Mucosa of descending colon (tissue), 3 donors: ENCODE measurements at places on chromosomes 3 and 15. TPM values are rescaled to one million over a fixed set of nuclear protein-coding genes. Genes with fewer than 3 reads are reported as not detected.

DNA sequence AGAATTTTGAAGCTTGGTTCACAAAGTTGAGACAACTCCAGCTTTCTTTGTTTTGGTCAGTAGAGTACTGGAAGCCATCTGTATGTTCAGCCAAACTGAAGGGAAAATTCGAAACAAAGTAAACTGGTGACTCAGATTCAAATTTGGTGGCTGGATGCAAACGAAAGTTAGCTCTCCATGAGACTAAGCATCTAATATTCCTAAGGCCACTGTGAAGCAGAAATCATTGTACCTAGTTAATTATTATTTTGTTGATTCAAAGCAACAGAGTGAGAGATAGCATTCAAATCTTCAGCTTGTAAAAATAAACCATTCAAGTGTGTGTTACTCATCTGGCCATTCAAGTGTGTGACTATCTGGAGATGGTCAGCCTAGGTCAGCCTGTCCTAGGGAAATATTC, 42.1 kb downstream of the NR2F2 start:
- no peak for DNase-seq

The HRG gene
- not detected for total RNA-seq

GRCh38 chr3:190193210-190193609, 72.5 kb upstream of the P3H2 start:
- DNase-seq, result no peak

The GMPPB gene
- total RNA-seq, result 36.0 TPM

The TMC3 gene
- total RNA-seq, result not detected

- no peak for DNase-seq
Observed at GRCh38 chr3:21551019-21551418, 200.0 kb downstream of the ZNF385D start.

The LRRN1 gene
- total RNA-seq, result 1.2 TPM

DNA sequence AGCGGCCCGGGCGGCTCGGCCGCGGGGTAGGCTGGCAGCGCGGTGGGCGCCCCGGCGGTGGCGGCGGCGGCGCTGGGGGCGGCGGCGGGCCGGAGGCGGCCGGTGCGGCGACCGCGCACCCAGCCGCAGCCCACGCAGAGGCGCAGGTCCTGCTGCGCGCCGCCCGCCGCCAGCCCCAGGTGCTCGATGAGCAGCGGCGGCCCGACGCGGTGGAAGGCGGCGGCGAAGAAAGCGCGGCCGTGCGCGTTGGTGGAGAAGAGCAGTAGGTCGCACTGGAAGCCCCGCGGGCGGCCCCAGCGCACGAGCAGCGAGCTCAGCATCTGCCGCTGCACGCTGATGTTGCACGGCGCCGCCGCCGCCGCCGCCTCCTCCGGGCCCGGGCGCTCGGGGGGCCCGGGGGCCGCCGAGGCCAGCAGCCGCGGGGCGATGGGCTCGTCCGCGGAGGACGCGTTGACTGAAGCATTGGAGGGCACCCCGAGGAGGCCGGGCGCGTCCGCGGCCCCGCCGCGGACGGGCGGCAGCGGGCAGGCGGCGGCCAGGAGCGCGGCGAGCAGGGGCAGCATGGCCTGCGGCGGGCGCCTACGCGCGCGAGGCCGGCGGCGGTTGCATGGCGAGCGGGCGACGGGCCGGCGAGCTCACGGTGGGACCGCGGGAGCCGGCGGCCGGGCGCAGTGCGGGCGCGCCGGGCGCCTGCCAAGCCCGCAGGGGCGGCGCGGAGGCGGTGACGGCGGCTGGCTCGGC, 452 bp downstream of the TMEM158 start:
- peak; percentile 45 for DNase-seq

DNA sequence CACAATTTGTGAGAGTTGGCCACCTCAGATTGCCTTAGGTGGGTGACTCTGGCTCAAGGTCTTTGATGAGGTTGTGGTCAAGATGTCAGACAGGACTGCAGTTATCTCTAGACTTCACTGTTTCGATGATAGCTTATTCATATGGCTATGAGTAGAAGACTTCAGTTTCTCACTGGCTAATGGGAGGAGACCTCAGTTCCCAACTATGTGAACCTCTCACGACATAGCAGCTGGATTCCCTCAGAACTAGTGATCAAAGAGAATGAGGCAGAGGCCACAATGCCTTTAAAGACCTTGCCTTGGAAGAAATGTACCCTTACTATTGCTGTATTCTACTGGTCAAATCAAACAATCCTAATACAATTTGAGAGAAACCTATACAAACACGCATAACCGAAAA, 607.5 kb upstream of the ROBO2 start:
- no peak for DNase-seq

GRCh38 chr15:96893159-96893906, 562.8 kb downstream of the NR2F2 start:
- no peak for DNase-seq

DNA sequence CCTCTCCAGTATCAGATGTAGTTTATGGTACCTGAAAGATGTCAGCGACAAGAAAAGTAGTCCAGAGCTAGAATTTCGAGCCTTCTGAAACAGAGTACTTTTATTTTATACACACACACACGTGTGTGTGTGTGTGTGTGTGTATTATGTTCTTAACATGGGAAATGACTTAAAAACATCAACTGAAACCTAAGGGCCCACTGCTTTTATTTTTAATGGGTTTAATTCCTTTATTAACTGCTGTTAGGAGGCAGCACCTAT, 1.9 kb downstream of the TCF12 start:
- DNase-seq, result no peak

GRCh38 chr3:134527037-134527436, 41.2 kb downstream of the CEP63 start:
- no peak for DNase-seq

DNA sequence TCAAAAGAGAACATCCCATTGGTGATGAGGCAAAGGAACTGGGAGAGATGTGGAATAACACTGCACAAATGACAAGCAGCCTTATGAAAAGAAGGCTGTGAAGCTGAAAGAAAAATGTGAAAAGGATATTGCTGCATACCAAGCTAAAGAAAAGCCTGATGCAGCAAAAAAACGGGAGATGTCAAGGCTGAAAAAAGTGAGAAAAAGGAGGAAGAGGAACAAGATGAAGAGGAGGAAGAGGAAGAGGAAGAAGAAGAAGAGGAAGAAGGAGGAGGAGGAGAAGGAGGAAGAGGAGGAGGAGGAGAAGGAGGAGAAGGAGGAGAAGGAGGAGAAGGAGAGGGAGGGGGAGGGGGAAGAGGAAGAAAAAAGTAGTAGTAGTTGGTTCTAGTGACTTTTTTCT, 41.8 kb upstream of the TEX9 start:
- DNase-seq, result no peak

The C3orf20 gene
- not detected for total RNA-seq

The PLA2G4F gene
- total RNA-seq, result 23.4 TPM

The IQGAP1 gene
- total RNA-seq, result 186 TPM

DNA sequence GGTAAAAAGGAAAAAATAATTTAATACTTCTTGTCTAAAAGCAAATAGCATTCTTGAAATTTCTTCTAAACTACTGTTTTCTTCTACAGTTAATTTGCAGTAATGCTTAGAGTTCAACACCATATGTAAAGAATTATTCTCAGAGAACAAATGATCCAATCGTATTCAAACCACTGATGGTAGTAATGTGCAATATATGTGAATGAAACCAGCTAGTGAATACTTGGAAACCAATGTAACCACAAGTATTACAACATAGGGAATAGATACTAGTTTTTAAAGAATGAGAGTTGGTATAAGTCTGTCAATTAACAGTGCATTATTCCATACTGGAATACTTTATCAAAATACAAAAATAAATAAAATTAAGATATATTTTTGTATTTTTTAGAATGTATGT, 850.0 kb downstream of the DIPK2A start:
- no peak for DNase-seq

- no peak for DNase-seq
Observed at GRCh38 chr3:72050771-72051170, 265.8 kb upstream of the PROK2 start.

The ASB14 gene
- not detected for total RNA-seq

DNA sequence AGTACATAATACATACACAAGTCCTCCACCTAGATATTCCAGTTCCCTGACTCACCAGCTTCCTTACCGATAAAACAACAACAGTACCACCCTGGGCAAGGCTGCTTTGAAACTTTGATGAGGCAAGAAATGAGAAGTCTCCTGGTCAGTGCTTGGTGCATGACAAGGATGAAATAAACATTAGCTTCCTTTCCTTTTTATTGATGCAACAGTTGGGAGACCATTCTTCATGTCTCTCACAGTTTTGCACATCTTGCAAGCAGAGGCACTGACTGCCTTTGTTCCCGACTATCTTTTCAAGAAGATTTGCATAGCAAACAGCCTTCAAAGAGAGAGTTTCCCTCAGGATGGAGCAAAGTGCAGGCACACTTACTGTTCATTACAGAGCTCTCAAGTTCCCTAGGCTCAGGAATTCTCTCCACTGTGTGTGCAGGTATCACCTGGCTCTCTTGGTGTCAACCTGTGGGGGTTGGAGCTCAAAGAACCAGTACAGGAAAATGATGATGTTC, 65.2 kb downstream of the MYLK start:
- no peak for DNase-seq

DNA sequence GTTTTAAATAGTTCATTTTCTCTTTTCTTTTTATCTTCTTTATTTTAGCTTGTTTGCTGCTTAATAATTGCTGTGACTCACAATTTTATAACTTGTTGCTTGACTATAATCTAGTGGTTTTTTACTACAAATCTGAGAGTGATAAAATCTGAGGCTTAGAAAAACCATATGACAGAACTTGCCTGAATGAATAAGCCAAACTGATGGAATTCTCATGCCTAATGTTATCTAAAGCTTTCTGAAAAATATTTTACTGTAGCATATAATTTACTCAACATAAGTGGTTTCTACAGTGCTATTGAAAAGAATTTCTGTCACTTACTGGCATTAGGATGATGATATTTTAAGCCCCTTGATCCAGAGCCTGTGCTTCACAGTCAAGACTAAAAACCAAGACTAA, 175.1 kb downstream of the VGLL3 start:
- DNase-seq, result no peak

DNA sequence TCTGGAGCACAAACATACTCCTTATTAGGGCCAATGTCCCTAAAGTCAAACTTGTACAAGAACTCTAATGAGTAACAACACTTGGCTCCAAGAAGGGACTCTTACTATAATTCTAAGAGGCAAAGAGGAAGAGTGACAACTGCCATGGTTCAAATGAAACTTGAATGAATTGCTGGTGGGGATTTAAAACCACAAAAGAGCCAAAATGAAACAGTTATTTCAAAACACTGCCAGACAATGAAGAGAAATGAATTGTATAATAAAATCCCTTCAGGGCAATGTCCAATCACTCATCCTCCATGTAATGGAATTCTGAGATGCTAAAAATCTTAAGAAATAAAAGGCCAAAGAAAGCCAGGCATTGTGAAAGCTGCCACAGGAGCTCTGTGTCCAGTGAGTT, 14.2 kb downstream of the THRB start:
- no peak for DNase-seq

DNA sequence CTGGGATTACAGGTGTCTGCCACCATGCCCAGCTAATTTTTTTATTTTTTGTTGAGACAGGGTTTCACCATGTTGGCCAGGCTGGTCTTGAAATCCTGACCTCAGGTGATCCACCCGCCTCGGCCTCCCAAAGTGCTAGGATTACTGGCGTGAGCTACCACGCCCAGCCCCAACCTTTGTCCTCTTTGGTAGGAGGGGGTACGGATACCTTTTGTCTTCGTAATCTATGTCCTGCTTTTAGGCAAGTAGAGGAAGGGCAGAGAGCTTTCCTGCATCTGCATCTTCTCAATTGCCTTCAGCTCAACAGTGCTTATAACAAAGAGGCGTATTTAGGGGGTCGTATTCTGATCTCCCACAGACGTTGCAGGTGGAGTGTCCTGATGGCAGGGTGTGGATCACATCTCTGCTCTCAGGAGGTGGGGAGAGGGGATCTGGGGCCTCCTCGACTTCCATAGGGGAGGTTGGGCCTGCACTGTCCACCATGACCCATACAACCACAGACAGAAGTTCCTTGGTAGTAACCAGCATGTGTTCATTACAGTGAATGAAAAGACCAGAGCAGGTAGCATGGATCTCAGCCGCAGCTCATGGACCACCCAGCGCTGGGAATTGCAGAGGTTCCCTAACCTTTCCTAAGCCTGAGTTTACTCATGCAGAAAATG, 21.4 kb upstream of the KCTD6 start:
- no peak for DNase-seq

- DNase-seq, result no peak
Observed at GRCh38 chr3:104909198-104909597, 457.5 kb upstream of the ALCAM start.

- no peak for DNase-seq
Observed at GRCh38 chr15:73732930-73733329, 20.2 kb downstream of the INSYN1 start.

- DNase-seq, result no peak
Observed at GRCh38 chr3:38595393-38595792, 54.1 kb downstream of the SCN5A start.

GRCh38 chr3:152620395-152620794, 214.5 kb upstream of the P2RY1 start:
- DNase-seq, result no peak

DNA sequence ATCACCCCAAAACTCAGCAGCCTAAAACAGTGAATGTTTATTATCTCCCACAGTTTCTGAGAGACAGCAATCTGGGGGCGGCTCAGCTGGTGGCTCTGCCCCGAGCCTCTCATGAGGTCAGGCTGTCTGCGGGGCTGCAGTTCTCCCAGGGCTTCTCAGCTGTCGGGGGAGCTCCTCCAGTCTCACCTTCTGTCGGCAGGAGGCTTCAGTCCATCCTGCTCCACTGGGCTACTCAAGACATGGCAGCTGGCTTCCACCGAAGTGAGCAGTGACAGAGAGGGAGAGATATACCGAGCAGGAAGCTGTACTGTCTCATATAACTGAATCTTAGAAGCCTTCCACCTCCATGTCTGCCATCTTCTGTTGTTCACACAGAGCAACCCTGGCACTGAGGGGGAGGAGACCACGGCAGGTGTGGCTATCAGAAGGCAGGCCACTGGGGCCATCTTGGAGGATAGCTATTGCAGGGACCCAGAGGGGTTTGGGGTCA, 72.8 kb upstream of the ITGA11 start:
- no peak for DNase-seq

- no peak for DNase-seq
Observed at GRCh38 chr15:60444289-60444912, 34.5 kb downstream of the ICE2 start.

- DNase-seq, result no peak
Observed at GRCh38 chr3:853489-853888, 239.3 kb upstream of the CNTN6 start.

The DRD3 gene
- not detected for total RNA-seq

- no peak for DNase-seq
Observed at GRCh38 chr3:112143251-112143650, 10.2 kb upstream of the GCSAM start.

The PRTG gene
- 0.41 TPM for total RNA-seq

GRCh38 chr3:49792371-49793150, 6.2 kb upstream of the IP6K1 start:
- DNase-seq, result no peak
